ENCODE measurements at places on chromosomes 16 and 17. TPM values are rescaled to one million over a fixed set of nuclear protein-coding genes. Genes with fewer than 3 reads are reported as not detected.

DNA sequence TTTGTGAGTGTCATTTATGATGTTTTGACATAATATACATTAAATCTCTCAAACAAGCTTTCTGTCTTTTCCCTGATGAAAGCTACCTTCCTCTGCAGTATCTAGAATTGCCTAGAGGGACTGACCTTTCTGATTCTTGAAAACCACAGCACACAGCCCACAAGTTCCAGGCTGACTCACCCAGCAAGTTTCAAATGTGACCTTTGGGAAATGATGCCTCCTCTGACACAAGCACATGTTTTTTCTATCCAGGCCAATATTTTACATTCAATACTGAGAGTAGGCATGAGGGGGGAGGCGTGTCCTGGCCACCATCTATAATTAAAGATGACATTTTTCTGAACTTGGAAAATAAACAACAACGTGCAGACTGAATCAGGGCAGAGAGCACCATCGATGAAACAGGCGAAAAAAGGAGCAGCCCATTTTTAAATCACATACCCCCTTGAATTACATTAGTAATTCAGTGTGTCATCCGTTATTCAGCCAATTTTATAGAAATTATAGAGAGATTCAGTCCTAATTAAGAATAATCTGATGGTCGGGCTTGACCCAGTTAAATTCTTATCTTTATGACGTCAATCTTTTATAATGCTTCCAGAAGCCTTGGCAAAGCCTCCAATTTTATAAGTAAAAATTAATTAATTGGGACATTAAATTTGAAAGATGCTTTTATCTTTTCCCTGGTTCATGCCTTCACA lies 292.6 kb upstream of the CDH11 start:
- DNase-seq, result no peak

- no peak for DNase-seq
These were observed 25.0 kb downstream of the MRC2 start for GRCh38 chr17:62652251-62653001.

DNA sequence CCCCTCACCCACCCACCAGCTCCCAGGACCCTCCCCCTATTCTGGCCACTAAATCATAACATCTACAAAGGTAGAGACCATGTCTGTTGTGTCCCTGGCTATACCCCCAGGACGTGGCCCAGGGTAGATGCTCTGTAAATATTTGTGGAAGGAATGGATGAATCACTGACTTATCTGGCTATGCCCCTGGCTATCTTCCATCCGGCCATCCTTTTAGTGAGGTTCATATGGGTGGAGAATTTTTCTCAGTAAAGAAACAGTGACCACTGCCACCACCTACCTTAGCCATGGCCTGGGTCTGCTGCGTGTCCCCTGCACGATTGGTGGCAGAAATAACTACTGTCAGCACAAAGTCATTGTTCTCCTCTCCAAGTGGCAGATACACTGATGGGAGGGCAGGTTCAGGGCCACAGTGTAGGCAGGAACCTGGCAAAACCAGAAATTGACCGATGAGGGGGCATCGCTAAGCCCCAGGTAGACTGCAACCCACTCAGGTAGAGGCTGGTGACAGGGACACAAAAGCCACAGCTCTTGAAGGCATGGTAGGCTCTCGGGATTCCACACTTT lies 63.1 kb upstream of the BCO1 start:
- no peak for DNase-seq

GRCh38 chr17:74017466-74017865 lies 186.0 kb upstream of the RPL38 start:
- DNase-seq, result no peak

GRCh38 chr16:89144681-89145080 lies 26.9 kb upstream of the CDH15 start:
- no peak for DNase-seq

DNA sequence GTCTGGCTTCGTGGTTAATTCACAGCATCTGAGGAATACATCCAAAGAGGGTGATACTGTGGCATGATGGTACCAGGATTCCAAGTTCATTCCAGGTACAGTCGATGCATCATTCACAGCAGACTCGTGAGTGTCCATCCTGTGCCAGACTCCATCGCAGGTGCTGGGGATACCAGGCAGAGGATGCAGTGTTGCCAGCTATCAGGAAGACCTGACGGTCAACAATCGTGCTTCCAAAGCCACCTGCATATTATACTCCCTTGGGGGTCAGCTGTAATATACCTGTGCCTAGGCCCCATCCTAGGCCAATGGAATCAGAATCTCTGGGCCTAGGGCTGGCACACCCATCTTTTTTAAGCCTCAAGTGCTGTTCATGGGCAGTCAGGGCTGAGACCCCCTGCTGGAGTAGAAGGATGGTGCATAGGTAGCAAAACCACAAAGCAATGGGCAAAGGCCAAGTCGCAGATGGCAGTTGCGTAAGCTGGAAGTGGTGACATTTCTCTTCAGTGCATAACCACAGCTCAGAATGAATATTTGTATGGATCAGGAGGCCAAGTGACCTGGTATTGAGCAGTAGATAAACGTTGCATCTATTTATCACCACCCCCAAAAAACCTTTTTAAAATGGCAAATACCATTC lies 42.9 kb upstream of the C16orf78 start:
- DNase-seq, result no peak

DNA sequence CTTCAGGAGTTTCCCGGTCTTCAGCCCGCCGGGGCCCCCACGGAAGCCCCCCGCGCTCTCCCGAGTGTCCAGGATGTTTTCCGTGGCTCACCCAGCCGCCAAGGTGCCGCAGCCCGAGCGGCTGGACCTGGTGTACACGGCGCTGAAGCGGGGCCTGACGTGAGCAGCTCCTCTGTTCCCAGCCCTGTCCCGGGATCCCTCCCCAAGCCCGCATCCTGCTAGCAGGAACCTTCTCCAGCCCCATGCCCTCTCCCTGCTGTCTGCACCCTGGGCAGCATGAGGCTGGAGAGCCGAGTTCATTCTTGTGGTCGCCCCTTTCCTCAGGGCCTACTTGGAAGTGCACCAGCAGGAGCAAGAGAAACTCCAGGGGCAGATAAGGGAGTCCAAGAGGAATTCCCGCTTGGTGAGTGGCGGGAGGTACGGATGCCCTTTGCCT lies 10.1 kb downstream of the RIPOR1 start:
- no peak for DNase-seq

- DNase-seq, result no peak
These were observed 393.5 kb downstream of the UTP18 start for GRCh38 chr17:51653878-51654277.

DNA sequence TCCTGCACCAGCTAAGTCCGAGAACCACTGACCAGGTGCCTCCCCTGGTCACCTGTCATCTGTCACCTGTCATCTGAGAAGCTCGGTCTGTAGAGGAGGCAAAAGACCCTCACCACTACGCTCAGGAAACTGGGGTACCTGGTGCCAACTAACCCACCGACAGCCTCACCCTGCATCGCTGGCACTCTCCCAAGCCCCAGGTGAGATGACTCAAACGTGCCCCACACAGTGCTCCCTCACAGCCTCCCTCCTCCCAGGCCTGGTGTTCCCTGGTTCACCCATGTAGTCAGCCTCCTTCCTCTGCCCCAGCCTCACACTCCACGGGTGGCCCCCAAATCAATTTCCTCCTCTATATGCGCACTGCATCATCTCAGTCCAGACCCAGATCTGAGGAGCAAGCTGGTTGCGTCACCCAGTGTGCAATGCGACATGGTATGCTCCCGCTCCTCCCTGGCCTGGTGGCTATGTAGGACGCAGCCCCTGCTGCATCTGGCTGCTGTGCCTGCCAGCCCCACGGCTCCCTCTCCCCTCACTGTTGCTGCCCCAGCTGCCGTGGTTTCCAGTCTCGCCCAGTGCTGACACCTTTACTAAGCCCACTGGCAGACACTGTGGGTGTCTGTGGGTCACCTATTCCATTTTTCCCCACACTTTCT lies 68.3 kb downstream of the GTF3C1 start:
- no peak for DNase-seq

DNA sequence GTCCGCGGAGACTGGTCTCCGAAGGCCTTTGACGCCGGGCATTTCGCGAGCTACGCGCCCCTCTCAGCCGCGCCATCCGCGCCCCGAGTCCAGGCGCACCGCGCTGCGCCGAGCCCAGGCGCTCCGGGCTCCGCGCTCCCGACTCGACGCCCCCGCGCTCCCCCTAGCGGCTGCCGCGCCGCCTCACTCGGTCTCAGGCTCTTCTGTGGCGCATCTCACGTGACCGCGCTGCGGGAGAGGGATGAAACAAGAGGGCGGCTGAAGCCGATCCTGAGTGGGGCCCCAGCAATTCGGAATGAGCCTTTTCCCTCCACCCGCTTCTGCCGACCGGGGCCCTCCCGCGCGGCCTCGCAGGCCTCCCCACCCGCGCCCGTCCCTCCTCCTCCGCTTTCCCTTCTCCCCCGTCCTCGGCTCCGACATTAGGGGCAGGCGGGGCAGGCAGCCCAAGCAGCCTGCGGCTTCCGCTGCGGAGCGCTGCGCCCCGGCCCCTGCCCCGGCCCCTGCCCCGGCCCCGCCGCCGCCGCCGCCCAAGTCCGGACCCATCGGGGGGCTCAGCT lies 42.5 kb upstream of the AMZ2 start:
- DNase-seq, result peak; percentile 96

DNA sequence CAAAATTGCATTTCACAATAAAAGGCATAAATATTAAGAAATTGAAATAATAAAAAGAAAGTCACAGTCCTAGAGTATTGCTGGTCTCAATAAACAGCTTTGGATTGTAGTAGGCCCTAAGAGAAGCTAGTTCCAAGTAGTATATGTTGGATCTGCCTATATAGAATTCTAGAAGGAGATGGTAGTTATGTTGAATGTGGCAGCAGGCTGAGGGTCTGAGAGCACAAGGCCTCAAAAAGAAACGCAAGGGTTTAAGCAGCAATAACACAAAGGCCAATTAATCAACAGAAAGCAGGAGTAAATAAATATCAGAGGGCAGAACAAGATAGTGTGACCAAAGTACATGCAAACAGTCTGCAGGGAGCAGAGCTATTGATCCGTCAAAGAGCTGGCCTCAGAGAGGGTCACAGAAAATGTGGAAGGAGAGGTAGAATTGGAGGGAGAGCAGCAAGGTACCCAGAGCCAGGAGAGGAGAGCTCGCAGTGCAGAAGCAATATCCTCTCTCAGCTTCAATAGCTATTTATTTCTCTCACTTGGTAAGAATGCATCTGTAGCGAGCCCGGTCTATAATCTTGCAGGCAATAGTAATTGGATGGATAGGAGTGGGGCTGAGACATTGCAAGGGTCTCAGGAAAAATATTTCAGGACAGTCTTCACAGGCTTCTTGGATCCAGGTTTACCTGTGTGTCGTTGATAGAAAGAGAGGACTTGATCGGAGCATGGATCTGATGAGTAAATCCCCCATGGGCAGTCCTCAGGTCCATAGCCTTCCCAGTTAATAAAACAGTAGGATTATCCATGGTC lies 25.1 kb upstream of the MED13 start:
- DNase-seq, result no peak

- no peak for DNase-seq
These were observed 22.2 kb downstream of the HS3ST4 start for GRCh38 chr16:25713785-25714570.

GRCh38 chr17:82298538-82299421 lies 18.6 kb downstream of the CD7 start:
- no peak for DNase-seq

DNA sequence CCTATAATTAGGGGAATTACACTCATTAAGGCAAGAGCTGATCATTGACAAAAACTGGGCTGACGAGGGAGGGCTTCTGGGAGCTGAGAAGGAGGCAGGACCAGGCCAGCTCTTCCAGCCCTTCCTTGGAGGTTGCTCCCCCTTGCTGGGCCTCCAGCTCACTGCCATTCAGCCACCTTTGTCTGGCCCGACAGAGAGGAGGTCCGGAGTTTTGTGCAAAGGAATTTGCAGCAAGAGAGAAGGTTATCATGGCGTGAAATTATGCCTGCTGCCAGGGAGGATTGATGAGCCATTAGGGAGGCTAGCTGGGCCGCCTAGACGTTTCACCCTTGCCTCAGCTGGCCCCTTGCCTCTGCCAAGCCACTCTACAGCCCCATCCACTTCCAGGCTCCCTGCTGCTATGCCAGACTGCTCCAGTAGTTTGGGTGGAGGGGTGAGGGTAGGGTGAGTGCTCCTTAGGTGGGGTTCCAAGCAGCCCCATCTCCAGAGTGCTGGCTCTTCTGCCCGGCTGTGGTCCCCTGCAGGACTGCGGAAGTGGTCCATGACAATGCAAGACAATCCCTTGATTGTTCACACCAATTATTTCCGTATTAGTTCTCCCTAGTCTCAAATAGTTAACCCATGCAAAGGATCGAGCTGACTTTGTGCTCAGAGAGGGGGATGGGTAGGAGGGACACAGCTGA lies 17.1 kb upstream of the PHF12 start:
- no peak for DNase-seq

GRCh38 chr17:55564081-55564480 lies 52.8 kb upstream of the SMIM36 start:
- no peak for DNase-seq

- DNase-seq, result no peak
These were observed 372.5 kb downstream of the SNX29 start for GRCh38 chr16:12348733-12349704.

DNA sequence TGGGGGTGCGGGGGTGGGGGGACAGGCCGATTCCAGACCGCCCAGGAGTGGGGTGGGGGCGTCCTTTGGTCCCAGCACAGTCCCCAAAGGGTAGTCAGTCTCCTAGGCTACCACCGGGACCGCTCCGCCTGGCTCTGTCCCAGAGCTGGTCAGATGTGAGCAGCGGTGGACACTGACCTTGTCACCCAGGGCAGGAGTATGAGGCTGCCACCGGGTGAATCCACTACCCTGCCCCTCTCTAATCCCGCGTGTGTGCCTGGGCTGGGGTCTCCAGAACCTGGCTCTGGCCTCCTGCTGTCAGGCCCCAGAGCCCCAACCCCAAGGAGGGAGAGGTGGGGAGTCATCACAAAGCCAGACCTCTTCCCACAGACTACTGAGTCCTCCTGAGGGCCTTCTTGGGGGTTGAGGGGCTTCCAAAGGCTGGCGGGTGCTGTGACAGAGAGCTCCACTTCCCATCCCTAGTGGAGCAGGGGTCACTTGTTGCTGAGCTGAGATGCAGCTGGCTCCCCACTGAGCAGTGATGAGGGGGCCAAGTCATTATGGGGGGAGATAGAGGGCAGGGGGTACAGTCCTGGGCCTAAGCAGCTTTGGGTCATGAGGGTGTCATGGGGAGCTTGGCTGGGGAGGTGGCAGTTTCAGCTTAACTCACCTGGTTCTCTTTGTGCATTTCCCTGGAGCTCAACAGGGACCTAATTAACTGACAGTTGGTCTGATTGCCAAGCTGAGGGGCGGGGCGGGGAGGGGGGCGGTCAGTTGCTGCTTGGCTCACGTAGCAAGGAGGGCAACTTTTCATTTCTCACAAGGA lies 1.2 kb downstream of the PPP1R1B start:
- DNase-seq, result no peak

- no peak for DNase-seq
These were observed 20.5 kb upstream of the MTMR4 start for GRCh38 chr17:58534901-58535421.

- no peak for DNase-seq
These were observed 76.8 kb downstream of the MPRIP start for GRCh38 chr17:17119106-17119505.

GRCh38 chr17:18181358-18181757 lies 2.3 kb upstream of the ALKBH5 start:
- no peak for DNase-seq

The GPR142 gene
- not detected for total RNA-seq

The KRTAP4-5 gene
- not detected for total RNA-seq

The TBC1D3L gene
- 15.3 TPM for total RNA-seq

The NLRC3 gene
- total RNA-seq, result 75.6 TPM

The LMF1 gene
- total RNA-seq, result 51.1 TPM

The KRTAP4-6 gene
- total RNA-seq, result not detected

The ABCC3 gene
- total RNA-seq, result 1.4 TPM

The HERPUD1 gene
- total RNA-seq, result 185 TPM

All from T-cell (primary cell).